ENCODE measurements at places on chromosomes 12 and 14.

GRCh38 chr12:19201661-19202060 lies 72.1 kb downstream of the PLEKHA5 start:
- no peak for DNase-seq

DNA sequence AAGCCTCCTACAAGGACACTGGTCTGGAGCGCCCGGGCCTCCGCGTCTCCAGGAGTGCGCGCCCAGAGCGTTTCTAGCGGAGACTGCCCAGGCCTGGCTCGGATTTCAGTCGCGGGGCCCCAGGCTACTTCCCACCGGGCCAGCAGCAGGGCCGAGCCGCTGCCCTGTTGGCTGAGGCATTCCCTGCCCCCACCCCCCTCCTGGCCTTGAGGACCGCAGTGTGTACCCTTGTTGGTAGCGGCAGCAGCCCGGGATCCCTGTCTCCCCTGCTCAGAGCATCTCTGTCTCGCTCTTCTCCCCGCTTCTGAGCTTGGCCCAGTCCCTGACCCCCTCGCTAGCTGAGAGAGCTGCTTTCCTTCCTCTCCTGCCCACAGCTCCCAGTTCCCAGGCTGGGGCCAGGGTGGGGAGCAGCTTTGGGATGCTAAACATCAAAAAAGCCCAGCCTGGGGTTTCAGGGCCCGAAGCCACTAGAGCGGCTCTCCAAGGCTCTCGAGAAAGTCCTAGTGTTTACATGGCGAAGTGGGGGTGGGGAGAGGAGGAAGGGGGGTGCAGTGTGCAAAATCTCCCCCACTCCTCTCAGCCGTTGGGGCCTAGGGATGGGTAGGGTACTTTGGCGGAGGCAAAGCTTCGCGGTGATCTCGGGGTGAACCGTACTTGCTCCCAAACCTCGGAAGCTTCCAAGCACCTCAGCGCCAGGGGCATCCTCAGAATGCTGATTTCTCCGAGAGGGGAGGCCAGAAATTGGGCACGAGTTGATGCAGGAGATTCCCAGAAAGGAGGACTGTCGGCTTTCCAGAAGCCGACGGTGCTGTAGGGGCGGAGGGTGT lies 6.4 kb downstream of the NKX2-1 start:
- DNase-seq: no peak

DNA sequence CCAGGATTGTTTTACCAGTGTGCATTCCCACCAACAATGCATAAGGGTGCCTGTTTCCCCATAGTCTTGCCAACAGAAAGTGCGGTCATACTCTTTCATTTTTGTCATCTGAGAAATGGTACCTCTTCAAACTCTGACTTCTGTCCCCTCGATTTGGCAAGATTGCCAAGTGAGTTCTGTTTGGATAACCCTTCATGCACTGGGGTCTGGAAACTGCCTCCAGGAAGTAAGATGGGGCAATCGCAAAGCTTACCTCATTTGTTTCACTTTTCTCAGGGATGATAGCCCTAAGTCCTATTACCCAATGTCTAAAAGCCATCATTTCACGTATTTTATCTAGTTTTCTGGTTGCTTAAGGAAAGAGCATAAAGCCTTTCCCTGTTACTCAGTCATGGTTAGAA lies 28.6 kb upstream of the NR1H4 start:
- DNase-seq: no peak

- no peak for DNase-seq
Observed at GRCh38 chr14:79543967-79544697, 667.2 kb downstream of the DIO2 start.

DNA sequence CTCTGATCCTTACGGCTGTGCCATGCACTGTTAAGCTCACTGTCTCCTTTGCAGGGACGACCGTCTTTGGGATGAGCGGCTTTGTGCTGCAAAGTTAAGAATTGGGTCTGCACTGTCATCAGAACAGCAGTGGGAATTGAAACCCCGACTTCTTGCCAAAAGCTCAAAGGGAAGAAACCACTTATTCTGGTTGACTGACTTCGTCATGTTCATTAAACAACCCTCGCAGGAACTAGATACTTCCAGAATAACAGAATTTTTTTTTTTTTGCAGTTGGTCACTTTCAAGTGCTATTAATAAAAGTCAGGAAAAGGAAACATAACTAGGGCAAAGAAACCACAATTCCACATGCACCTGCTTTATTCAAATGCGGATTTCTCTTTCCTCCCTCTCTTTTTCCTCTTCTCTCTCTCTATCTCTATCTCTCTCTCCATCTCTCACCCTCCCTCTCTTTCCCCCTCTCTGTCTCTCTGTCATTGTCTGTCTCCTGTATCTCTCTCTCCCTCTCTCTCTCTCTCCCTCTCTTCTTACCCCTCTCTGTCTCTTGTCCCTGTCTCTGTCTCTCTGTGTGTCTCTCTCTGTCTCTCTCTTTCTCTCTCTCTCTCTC lies 12.3 kb upstream of the GLT1D1 start:
- DNase-seq: no peak

GRCh38 chr12:55362675-55363074 lies at the start of gene OR6C75:
Gene OR6C75, plus strand, starts transcription at chr12:55362975. Its CDS starts 2,136 bp downstream, at chr12:55365111.
- no peak for DNase-seq

DNA sequence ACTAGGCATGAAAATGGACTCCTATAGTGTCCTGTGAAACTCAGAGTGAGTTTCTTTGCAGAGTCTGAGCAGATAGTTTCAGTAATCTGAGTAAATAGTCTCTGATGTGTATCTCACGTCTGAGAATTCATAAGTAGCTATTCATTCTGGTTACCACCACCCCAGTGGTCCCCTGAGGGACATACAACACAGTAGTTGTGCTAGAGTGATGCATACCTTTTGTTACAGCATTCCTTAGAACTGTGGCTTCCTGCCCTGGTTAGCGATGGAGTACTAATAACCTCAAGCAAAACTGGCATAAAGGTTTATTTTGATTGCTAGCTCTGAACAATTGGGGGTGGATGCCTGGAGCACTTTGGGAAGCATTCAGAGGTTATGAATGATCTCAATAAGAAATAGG lies 114.7 kb downstream of the DAAM1 start:
- DNase-seq: no peak

GRCh38 chr14:35346738-35347322 lies 54.6 kb downstream of the PSMA6 start:
- no peak for DNase-seq

GRCh38 chr12:23204933-23205778 lies 580.2 kb downstream of the ETNK1 start:
- no peak for DNase-seq

GRCh38 chr12:94033101-94033500 lies 115.3 kb upstream of the PLXNC1 start:
- no peak for DNase-seq

GRCh38 chr12:109099431-109100020 lies 2.1 kb downstream of the UNG start:
- no peak for DNase-seq

GRCh38 chr14:68062651-68063050 lies 243.1 kb downstream of the RAD51B start:
- no peak for DNase-seq

DNA sequence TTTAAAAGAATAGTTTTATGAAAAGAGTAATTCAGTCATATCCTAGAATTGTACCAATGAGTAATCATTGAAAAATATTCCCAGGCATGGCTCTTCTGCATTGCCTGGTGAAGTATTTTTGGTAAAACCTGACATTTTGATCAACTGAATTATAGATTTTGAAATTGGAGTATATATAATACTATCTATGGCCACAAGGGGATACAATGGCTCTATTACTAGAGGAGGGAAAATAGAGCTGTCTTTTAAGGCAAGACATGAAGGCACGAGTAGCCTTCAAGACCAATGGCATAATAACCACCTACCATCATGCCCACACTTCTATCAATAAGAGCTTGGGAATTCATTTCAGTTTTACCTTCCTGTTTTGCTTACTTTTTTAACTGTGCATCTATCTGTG lies 1241.4 kb upstream of the TMEM132C start:
- DNase-seq: no peak

GRCh38 chr14:38120109-38120508 lies 87.6 kb upstream of the SSTR1 start:
- DNase-seq: no peak

DNA sequence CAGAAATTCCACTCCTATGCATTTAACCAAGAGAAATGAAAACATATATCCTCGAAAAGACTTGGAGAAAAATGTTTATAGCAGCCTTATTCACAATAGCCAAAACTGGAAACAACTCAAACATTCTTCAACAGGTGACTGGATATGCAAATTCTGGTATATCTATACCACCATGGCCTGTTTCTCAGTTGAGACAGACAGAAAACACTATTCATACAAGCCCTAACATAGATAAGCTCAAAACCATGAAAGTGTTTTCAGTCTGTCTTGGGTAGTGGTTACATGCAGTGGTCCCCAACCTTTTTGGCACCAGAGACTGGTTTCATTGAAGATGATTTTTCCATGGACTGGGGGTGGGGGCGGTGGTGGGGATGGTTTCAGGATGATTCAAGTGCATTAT lies 83.8 kb downstream of the SRGAP1 start:
- DNase-seq: no peak

- DNase-seq: no peak
Observed at GRCh38 chr12:45407981-45408728, 192.3 kb downstream of the ANO6 start.

- no peak for DNase-seq
Observed at GRCh38 chr14:74964787-74965485, 9.5 kb upstream of the PGF start.

GRCh38 chr12:50220363-50220995 lies 53.3 kb upstream of the CERS5 start:
- no peak for DNase-seq

DNA sequence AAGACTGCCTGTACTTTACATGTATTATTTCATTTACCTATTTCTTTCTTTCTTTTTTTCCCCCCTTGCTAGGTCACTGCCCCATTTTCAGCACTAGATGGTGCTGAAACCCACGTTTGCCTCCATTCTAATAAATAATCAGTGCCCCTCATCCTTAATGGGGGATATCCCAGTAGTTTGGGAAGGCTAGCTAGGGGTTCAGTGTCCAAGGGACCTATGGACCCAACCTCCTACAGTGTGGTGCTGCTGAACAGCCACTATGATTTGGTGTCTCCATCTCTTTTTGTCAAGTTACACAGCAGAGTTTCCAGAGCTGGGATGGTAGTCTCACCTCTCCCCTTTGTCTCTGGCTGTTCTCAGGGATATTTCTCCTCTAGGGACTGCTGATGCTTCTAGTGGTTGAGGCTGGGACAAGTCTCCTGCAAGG lies 6.5 kb upstream of the HCFC2 start:
- DNase-seq: no peak

DNA sequence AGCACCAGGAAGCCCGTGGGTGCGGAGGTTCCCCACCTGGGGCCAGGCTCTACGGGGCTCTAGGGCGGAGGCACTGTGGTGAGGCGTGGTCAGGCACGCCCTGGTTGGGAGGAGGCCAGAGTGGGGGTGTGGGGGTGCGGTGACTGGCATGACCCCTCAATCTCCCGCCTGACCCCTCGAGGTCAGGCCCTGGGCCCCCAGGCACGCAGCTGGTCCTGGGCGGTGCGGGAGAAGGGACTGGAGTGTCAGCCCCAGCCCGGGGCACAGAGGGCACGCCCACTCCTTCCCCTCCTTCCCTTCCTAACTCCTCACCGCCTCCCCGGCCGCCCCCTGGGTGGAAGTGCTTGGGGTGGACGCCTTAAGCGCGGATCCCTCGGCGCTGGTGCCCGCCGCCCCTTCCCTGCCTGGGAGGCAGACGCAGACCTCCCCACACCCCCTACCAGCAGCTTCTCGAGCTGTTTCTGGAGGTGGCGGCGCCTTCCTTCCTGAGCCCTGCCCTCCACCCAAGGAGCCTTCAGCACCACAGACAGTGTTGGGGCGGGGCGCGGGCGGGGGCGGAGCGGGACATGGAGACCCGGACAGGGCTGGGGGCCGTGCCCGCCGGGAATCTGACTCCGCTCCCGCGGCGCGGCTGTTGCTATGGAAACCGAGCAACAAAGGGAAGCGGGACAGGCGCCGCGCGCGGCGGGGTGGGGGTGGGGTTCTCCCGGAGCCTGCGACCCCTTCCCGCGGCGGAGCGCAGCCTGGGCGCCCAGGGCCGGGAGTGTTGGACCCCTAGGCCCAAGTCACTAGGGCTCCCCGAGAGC lies 741 bp upstream of the CRIP2 start:
- peak; percentile 70 for DNase-seq

- DNase-seq: no peak
Observed at GRCh38 chr12:92989715-92990484, 60.8 kb upstream of the EEA1 start.

- DNase-seq: no peak
Observed at GRCh38 chr14:98958632-98959031, 313.4 kb downstream of the BCL11B start.

- no peak for DNase-seq
Observed at GRCh38 chr12:1869145-1869544, 48.8 kb downstream of the LRTM2 start.

DNA sequence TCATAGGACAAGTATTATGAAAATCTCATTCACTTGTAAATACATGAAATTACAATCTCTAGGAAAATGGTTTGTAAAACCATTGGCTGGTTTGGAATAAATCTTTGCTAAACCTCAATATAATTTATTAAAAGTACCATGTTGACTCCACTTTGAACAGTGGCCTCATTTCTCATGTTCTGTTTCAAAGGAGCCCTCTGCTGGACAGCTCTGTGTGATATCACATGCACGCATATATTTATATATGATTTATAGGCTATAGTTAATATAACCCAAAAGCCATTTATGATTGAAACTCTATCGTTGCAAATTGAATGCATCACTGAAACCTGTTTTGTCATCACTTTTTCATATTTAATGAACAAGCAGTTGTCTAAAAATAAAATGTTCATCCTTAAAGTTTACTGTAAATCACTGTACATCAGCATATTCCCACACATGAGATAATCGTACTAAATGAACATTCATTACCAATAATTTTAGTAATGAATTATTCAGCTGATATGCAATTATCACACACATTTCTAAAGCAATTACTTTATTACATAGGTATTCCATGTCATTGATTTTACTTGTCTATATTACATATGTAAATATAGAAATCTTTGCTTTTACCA lies 493.8 kb downstream of the NPAS3 start:
- no peak for DNase-seq

DNA sequence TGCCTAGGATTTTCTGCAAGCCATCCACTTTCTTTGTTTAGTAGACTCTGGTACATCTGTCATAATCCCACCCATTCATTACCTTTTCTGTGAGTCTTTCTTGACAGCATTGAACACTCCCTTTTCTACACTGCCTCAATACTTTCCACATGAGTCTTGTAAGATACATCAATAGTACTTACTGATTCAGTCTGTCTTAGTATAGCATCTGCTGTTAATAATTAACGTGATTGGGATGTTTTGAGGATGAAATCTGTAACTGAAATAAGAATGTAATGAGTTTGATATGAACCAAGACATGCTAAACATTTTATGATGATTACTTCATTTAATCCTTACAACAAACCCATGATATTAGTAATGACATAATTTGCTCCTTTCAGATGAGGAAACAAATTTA lies 196.2 kb upstream of the FOXG1 start:
- no peak for DNase-seq

- DNase-seq: no peak
Observed at GRCh38 chr14:63933711-63934110, 80.9 kb downstream of the SYNE2 start.

- no peak for DNase-seq
Observed at GRCh38 chr14:98234208-98234607, 1037.8 kb downstream of the BCL11B start.

All from activated CD4-positive, alpha-beta T cell treated with anti-CD3 and anti-CD28 coated beads, Interleukin-2, amount 50 U/mL, for 4 hours (primary cell).